ENCODE measurements at places on chromosomes 7 and 10.

DNA sequence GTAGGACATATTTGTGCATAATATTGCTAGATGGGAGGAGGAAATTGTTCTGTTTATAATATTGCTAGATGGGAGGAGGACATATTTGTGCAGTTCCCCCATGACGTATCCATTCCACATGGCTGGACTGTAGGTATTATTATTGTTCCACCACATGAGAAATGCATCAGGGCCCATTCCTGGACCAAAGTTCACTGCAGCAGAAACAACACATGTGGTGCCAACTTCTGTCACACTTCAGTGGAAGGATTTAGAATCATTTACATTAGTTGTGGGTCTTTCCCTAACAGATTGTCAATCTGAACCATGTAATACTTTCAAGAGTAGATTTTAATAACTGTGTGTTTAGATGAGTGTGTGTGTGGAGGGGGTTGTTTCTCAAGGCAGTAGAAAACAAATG lies 32.7 kb upstream of the MACC1 start:
- no peak for DNase-seq

DNA sequence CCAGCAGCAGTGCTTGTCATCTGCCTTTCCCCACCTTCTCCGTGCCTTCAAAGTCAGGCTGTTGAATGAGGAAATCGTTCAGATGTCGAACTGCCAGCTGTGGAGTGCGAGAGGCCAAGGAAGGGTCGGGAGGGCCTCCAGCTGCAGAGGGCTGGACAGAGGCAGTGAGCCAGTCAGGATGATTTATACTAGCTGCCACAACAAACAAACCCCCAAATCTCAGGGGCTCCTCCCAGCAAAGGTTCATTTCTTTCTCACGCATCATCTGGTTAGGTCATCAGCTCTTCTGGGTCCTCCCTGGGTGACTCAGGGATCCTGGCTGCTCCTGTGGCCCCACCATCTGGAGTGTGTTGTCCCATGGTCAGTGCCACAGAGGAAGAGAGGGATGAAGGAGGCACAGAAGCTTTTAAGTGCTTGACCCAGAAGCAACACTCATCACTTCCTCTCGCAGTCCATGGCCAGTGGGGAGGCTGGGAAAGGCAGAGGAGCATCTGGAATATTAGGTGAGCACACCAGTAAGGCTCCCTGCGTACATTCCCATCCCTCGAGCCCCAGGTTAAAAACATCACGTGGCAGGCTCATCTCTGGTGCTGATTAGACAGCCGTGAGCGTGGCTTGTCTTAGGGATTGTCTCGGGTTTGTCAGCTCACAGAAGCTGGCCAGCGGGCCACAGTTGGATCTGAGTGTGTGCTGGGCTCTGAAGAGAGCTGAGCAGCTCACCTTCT lies 140.7 kb downstream of the RGS10 start:
- no peak for DNase-seq

DNA sequence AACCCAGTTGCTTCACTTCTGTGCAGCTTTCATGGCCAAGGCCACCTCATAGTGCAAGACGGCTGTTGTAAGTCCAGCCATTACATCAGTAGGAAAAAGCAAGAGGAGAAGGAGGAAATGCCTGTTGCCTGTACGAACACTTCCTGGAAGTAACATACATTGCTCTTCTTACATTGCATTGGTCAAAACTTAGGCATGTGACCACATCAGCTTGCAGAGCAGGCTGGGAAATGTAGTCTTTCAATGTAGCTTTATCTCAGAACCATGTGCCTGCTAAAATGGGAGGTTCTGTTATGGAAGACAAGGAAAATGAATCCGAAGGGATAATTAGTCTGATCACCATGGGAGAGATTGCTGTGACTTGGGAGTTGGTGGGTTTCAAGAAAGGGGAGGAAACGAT lies 4.3 kb downstream of the SLC29A3 start:
- DNase-seq: no peak

DNA sequence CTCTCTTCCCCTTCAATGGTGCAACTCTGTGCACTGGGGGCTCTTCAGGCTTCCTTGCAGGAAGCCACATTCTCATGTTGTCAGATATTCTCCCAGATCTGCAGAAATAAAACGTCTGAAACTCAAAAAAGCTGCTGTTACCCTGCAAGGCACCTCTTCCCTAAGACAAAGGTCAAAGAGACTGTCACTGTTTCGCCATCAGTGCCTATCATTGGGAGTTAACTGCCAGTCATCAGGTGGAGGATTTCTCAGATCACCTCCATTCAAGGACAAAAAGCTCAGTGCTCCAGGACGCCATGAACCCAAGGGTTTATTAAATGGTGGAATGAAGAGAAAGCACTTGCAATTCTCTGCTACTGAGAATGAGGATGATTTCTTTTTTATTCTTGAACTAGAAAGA lies 144.6 kb upstream of the PALS2 start:
- no peak for DNase-seq

DNA sequence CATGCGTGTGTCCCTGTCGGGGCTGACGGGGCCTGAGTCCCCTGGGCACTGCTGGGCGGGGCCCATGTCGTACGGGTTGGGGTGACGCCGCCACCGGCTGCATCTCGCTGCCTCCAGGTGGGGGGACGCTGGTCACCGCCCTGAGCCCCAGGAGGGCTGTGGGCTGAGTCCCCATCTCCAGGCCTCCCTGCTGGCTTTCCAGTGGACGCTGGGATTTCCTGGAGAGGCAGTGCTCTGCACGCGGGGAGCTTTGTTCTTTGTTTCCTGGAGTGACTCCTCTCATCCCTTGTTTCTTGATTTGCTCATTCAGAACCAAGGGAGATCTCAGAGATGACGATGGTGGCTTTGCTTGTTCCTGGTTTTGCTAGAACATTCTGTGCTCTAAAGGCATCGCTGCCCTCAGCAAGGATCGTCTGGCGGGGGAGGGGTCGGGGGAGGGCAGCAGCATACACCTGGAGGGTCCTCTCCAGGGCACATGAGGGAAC lies 21.0 kb downstream of the PWWP2B start:
- no peak for DNase-seq

- DNase-seq: no peak
Observed at GRCh38 chr7:156673454-156673853, 32.9 kb downstream of the RNF32 start.

- peak; percentile 70 for DNase-seq
Observed at GRCh38 chr7:43196379-43196778, 83.9 kb downstream of the HECW1 start.

DNA sequence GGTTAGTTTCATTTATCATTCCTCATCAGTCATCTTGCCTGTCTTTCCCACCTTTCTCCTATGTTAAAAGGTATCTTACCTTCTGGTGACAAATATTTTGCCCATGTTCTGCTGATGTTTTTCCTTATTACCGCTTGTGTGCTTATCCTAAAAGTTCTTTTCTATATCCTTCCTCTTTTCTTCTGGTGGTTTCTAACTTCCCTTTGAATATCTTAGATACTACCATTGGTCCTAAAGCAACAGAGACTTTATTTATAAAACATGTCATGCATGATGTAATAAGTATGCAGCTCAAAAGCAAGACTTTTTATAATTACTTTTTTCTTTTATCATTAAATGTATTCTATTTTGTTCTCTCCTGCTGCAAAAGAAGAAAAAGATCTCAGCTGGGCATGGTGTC lies 24.8 kb downstream of the TBC1D12 start:
- DNase-seq: no peak

DNA sequence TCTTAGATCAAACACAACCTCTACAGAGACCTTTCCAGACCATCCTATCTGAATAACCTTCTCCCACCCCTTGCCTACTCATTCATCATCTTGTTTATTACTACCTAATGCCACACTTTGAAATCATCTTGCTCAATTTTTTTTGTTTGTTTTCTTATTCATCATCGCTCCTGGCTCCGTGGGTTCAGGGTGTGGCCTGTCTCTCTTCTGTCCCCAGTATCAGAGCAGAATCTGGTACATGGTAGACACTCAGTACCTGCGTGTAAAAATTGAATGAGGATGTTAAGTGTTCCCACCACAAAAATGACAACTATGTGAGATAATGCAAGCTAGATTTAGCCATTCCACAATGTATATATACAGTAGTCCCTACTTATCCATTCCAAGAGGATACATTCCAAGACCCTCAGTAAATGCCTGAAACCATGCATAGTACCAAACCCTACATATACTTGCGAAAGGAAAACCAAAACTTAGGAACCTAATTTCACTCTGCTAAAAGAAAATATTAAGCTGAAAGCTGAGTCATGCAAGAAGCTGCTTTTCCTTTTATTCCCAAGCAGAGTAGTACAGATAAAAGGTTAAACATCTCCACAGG lies 72.1 kb upstream of the SEC61G start:
- no peak for DNase-seq

GRCh38 chr10:69172241-69172982 lies 7.6 kb upstream of the SUPV3L1 start:
- DNase-seq: no peak

- no peak for DNase-seq
Observed at GRCh38 chr10:101940916-101941315, 97.3 kb upstream of the KCNIP2 start.

- DNase-seq: peak; percentile 54
Observed at GRCh38 chr10:72736176-72736827, 44.4 kb downstream of the MCU start.

DNA sequence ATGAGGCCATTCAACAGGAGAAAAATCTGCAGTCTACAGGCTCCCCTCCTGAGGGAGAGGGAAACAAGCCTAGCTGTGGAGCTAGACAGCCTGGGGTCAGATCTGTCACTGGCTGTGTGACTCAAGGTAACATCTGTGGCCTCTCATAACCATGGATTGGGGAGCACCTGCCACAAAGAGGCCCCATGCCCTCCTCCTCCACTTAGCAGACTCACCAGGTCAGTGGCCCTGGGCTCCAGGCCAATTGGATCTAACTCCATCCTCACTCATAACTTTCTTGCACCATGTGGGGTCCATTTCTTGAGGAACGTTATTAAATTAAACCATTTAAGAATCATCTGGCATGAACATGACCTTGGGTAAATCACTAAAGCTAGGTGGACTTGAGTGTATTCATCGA lies 1.8 kb downstream of the GDF10 start:
- no peak for DNase-seq

DNA sequence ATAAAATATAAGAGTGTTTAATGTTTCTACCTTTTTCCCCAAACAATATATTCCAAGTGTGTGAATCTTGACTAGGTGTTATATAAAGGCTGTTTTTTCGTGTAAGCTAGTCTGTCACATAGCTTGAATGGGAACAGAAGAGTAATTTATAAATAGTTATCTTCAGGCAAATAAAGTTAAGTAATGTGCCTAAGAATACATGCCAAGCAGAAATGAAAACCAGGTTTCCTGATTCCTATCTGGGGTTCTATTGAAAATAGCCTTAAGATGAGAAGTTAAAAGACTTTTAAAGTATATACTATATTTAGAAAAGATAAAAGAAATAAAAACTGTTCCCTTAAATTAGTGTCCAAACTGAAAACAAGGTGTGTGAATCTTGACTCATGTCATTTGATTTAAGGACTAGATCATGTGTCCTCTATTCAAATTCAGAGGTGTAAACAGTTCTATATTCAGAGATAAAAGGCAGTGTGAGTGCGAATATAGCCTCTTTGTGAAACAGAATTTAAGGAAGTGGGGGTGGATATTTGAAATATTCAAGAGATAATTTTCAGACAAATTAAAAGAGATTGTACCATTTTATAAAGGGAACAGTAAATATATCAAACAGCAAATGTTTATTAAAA lies 247.5 kb downstream of the THSD7A start:
- DNase-seq: no peak

DNA sequence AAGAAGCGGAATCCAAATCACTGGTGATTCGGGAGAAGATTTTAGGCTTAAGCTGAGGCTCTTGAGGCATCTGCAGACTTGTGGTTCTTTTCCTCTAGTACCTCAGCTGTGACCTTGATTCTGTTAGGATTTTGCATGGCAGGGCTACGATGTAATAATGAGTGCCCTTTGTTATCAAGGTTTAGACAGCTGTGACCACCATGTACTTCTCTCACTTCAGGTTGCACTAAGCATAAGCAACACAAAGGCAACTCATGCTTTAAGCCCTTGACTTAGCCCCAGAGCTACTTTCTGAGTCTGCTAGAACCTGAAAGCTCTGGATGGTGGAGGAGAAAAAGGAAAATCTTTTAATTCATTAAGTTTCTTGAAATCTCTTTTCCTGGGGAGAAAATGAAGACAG lies 1052.3 kb upstream of the PHF14 start:
- no peak for DNase-seq

- no peak for DNase-seq
Observed at GRCh38 chr10:128060341-128061250, 65.6 kb downstream of the MKI67 start.

- no peak for DNase-seq
Observed at GRCh38 chr10:133042061-133042460, 45.7 kb upstream of the ADGRA1 start.

GRCh38 chr10:52212802-52213201 lies 101.3 kb upstream of the DKK1 start:
- DNase-seq: no peak

DNA sequence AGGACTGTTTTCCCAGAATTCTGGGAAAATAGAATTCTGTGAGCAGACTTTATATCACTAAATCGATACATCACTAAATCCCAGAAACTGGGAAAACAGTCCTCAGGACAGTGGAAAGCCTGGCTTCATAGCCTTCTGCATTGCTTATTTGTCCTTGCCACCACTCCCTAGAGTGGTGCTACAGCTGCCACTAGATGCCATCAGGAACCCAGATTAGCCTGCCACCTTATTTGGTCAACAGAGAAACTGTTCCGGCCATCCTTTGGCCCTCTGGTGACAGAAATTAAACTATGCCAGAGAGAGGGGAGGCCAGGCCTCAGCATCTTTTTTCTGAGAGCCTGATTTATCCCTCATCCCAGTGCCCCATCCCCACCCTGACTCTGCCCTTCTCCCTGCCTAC lies 19.6 kb upstream of the NFKB2 start:
- DNase-seq: no peak

- DNase-seq: no peak
Observed at GRCh38 chr10:31581741-31582323, 262.8 kb downstream of the ZEB1 start.

DNA sequence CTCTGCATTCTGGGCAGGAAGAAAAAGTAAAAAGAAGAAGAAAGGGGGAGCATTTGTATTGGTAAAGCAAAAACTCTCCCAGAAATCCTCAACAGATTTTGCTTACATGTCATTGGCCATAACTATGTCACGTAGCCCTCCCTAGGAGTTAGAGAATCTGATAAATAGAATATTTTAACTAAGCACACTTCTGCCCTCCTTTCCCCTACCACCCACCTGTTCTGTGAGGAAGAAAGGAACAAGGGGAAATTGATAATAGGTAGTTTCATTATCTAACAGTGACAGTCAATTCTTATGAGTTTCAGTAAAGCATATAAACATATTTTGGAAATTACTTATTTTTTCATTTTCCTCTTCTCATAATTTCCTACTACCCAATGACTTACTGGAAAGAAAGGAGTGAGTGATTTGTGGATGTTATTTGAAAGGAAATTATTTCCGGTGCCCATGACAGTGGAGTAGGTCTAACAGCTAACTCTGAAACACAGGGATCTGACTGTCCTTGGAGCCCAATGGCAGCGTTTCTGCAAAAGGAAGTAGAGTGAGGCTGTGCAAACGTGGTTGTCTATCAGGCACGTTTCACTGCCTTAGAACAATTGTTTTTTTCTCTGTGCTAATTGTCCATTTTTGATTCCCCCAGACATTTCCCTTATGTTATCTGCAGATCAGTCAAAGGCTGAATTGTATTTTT lies 128.6 kb upstream of the MDFIC start:
- no peak for DNase-seq

GRCh38 chr10:20714979-20715378 lies 182.1 kb downstream of the NEBL start:
- DNase-seq: no peak

- DNase-seq: no peak
Observed at GRCh38 chr7:116632384-116632783, 39.6 kb upstream of the MET start.

Measured in kidney (tissue), 22 donors.